ENCODE measurements at places on chromosomes 6 and 20.

GRCh38 chr6:11358904-11359830 lies 126.7 kb upstream of the NEDD9 start:
- peaks cover 65% of the 10 kb centered on the region for H3K4me1 ChIP-seq
- DNase-seq: no peak
- no peaks in the 10 kb centered on the region for H3K27me3 ChIP-seq
- no peaks in the 10 kb centered on the region for H3K36me3 ChIP-seq

GRCh38 chr6:82867946-82868345 lies 197.7 kb downstream of the UBE3D start:
- H3K4me3 ChIP-seq: no peak overlapping the region
- no peak overlapping the region for H3K27ac ChIP-seq
- DNase-seq: no peak
- no peaks in the 10 kb centered on the region for H3K4me1 ChIP-seq

GRCh38 chr6:38067263-38067980 lies 247.9 kb downstream of the ZFAND3 start:
- no peak overlapping the region for H3K4me3 ChIP-seq
- peaks cover 22% of the 10 kb centered on the region for H3K36me3 ChIP-seq
- H3K27me3 ChIP-seq: no peaks in the 10 kb centered on the region

- H3K27ac ChIP-seq: peak overlapping the region; percentile 44
- peaks cover 21% of the 10 kb centered on the region for H3K4me1 ChIP-seq
- no peak for DNase-seq
- no peaks in the 10 kb centered on the region for H3K36me3 ChIP-seq
- no peaks in the 10 kb centered on the region for H3K27me3 ChIP-seq
- H3K4me3 ChIP-seq: no peak overlapping the region
These were observed 24.9 kb upstream of the IER3 start for GRCh38 chr6:30769088-30769852.

GRCh38 chr6:14144678-14145113 lies 27.1 kb downstream of the CD83 start:
- H3K4me3 ChIP-seq: no peak overlapping the region
- no peaks in the 10 kb centered on the region for H3K27me3 ChIP-seq
- H3K36me3 ChIP-seq: no peaks in the 10 kb centered on the region
- DNase-seq: peak; percentile 72

- no peaks in the 10 kb centered on the region for H3K27me3 ChIP-seq
- no peak overlapping the region for H3K27ac ChIP-seq
- H3K4me3 ChIP-seq: no peak overlapping the region
- H3K4me1 ChIP-seq: no peaks in the 10 kb centered on the region
- DNase-seq: no peak
These were observed 156.9 kb downstream of the FAXC start for GRCh38 chr6:99192561-99192960.

DNA sequence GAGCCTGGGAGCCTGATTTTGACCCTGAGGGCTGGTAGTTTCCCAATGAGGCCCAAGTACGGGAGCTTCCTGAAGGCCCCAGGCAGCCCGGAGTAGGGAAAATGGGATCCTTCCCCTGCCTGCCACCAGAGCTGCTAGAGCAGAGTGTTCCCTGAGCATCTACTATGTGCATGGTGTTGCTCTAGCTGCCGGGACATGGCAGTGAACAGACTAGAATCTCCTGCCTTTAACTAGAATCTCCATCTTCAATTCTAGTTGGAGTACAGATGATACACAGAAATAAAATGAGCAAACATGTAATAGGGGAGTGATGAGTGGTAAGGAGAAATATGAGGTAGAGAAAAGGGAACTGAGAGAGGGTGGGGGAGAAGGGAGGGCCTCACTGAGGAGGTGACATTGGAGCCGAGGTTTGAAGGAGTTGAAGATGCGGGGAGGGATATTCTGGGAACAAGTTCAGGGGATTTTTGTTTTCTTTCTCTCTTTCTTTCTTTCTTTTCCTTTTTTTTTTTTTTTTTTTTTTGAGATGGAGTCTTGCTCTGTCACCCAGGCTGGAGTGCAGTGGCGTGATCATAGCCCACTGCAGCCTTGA lies 18.5 kb downstream of the VSTM2L start:
- no peak overlapping the region for H3K4me3 ChIP-seq
- no peaks in the 10 kb centered on the region for H3K36me3 ChIP-seq
- H3K4me1 ChIP-seq: no peaks in the 10 kb centered on the region
- no peak overlapping the region for H3K27ac ChIP-seq
- DNase-seq: no peak
- H3K27me3 ChIP-seq: peaks cover 7% of the 10 kb centered on the region

GRCh38 chr20:49987868-49988690 lies 5.3 kb downstream of the SNAI1 start:
- peak overlapping the region; percentile 83 for H3K27ac ChIP-seq
- no peaks in the 10 kb centered on the region for H3K27me3 ChIP-seq
- peaks cover 37% of the 10 kb centered on the region for H3K4me1 ChIP-seq
- H3K4me3 ChIP-seq: no peak overlapping the region

DNA sequence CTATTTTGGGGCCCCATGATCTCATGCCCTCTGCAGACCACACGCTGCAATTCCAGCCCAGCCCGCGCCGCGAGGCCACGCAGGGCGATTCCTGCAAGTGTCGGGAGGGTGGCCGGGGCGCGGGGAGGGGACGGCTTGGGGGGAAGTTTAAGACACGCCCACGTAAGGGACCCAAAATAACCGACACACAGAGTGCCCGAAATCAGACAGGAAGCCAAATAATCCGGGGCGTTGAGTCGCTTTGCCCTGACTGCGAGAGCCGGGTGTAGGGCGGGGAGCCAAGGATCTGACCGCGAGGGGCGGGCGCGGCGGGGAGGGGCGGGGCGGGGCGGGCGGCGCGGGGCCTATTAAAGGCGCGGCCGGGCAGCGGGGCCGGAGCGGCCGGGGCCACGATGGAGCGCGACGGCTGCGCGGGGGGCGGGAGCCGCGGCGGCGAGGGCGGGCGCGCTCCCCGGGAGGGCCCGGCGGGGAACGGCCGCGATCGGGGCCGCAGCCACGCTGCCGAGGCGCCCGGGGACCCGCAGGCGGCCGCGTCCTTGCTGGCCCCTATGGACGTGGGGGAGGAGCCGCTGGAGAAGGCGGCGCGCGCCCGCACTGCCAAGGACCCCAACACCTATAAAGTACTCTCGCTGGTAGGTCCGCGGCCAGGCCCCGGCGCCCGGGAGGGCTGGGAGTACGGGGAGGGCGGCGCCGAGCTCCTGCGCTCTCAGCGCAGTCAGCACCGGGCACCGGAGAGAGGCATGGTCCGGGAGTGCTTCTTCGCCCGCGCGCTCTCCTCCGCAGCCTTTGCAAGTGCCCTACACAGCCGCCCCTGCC lies at the start of gene ENPP1:
TSS of gene ENPP1 (plus strand) at position 377 of the 816 bp plus-strand sequence. CDS start at position 393, 16 bp downstream.
- peak; percentile 41 for DNase-seq
- H3K27ac ChIP-seq: peak within 1 kb of the TSS; percentile 9
- peaks cover 7% of the 10 kb centered on the region for H3K4me1 ChIP-seq
- H3K27me3 ChIP-seq: no peaks in the 10 kb centered on the region
- H3K36me3 ChIP-seq: no peaks in the 10 kb centered on the region

- H3K36me3 ChIP-seq: peaks cover 9% of the 10 kb centered on the region
- H3K27me3 ChIP-seq: no peaks in the 10 kb centered on the region
- H3K4me1 ChIP-seq: no peaks in the 10 kb centered on the region
- DNase-seq: no peak
- H3K4me3 ChIP-seq: no peak overlapping the region
These were observed 4.1 kb downstream of the HLA-C start for GRCh38 chr6:31267651-31268368.

DNA sequence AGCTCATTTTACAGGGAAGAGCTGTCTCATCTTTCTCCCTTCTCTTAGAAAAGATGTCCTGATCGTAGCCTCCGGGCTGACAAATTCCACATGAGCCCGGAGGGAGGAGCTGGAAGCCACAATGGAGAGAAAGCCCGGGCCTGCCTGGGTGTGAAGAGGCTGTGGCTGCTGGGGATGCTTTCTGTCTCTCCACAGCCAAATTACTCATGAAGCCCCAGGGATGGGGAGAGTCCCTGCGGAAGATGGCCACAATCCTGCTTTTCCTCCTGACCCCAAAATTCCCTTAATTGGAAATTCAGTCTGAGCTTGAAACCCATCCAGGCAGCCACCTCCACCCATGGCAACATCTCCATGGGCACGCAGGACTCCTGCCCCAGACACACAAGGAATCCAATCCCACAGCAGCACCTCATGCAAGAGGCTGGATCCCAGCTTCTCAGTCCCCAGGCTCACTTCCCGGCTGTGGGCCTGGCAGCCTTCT lies 32.4 kb downstream of the JPH2 start:
- H3K27ac ChIP-seq: no peak overlapping the region
- H3K4me3 ChIP-seq: no peak overlapping the region
- H3K4me1 ChIP-seq: no peaks in the 10 kb centered on the region
- DNase-seq: no peak
- no peaks in the 10 kb centered on the region for H3K27me3 ChIP-seq

- DNase-seq: peak; percentile 66
- H3K27ac ChIP-seq: no peak overlapping the region
- no peaks in the 10 kb centered on the region for H3K4me1 ChIP-seq
These were observed 22.0 kb upstream of the VSTM2L start for GRCh38 chr20:37880726-37881591.

DNA sequence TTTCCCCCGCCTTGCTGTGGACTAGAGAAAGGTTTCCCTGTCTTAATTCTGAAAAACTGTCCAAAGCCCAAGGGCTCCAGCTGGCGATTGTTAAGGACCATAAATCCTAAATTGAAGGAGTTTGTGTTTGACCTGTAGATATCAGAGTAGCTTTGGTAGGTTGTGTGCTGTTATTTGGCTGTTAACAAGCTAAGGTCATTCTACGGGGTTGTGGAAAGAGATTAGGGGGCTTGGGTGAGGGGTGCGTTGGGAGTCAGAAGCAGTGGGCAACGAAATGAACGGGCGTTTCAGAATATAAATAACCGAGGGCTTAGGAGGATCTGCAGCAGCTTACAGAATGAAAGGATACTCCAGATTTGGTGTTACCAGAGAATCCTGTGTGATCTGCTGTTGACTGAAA lies 32.6 kb upstream of the BTN3A2 start:
- DNase-seq: no peak
- no peak overlapping the region for H3K27ac ChIP-seq
- no peaks in the 10 kb centered on the region for H3K36me3 ChIP-seq
- no peak overlapping the region for H3K4me3 ChIP-seq

DNA sequence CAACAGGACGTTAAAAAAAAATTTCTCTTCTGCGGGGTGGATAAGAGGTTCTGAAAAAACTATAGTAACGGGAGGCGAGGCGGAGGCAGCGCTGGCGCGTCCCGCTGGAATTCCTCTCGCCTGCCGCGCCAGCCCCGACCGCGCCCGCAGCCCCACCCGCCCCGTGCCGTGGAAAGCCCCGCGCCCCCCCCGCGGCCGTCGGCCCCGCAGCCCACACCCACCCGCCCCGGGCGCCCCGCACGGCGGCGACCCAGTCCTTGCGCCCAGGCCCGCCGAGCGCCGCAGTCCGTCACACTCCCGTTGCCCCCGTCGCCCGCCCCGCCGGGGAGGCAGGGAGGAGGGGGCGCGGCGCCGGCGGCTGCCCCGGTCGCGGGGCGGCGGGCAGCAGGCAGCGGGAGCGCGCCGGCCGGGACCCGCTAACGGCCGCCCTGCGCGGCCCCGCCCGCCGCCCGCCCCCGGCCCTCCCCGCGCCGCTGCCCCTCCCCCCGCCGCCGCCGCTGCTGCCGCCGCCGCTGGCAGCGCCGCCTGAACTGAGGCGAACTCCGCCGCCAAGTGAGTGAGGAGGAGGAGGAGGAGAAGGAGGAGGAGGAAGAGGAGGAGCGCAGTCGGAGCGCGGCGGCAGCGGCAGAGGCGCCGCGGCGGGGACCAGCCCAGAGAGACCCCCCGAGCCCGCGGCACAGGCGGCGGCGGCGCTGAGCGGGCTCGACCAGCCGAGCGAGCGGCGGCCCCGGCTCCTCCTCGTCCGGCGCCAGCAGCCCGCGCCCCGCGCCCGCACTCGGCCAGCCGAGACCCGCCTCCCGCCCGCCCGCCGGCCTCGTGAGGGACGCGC lies at the start of gene QKI:
TSS of gene QKI (plus strand) at position 602 of the 829 bp plus-strand sequence. CDS start 476 bp downstream, outside the sequence.
- H3K27me3 ChIP-seq: no peaks in the 10 kb centered on the region
- peak within 1 kb of the TSS; percentile 66 for H3K4me3 ChIP-seq
- peak within 1 kb of the TSS; percentile 100 for H3K27ac ChIP-seq
- no peaks in the 10 kb centered on the region for H3K36me3 ChIP-seq
- DNase-seq: peak; percentile 96

DNA sequence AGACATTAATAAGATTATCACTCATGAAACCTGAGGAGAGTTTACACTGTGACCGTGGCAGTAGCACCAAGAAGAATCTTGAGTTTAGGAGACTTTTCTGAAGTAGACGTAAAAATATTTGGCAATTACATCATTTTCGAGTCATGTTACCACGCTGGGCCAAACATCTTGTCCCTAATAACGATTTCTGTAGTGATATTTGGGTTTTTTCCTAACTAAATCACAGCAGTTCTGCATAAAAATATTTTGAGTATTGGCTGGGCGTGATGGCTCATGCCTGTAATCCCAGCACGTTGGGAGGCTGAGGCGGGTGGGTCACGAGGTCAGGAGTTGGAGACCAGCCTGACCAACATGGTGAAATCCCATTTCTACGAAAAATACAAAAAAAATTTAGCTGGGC lies 262.4 kb downstream of the PHF3 start:
- H3K27ac ChIP-seq: no peak overlapping the region
- H3K4me3 ChIP-seq: no peak overlapping the region
- no peaks in the 10 kb centered on the region for H3K36me3 ChIP-seq
- no peaks in the 10 kb centered on the region for H3K27me3 ChIP-seq
- no peak for DNase-seq

GRCh38 chr20:4342609-4343008 lies 327.3 kb upstream of the RNF24 start:
- H3K27me3 ChIP-seq: no peaks in the 10 kb centered on the region
- no peak for DNase-seq
- no peaks in the 10 kb centered on the region for H3K4me1 ChIP-seq
- H3K27ac ChIP-seq: no peak overlapping the region
- H3K36me3 ChIP-seq: no peaks in the 10 kb centered on the region

- H3K27ac ChIP-seq: no peak overlapping the region
- no peaks in the 10 kb centered on the region for H3K4me1 ChIP-seq
- H3K36me3 ChIP-seq: no peaks in the 10 kb centered on the region
- no peak for DNase-seq
These were observed 23.2 kb downstream of the CHRNA4 start for GRCh38 chr20:63337786-63338420.

GRCh38 chr6:104771258-104771832 lies 88.4 kb downstream of the HACE1 start:
- H3K4me1 ChIP-seq: no peaks in the 10 kb centered on the region
- H3K27me3 ChIP-seq: no peaks in the 10 kb centered on the region
- no peak overlapping the region for H3K4me3 ChIP-seq
- no peaks in the 10 kb centered on the region for H3K36me3 ChIP-seq
- DNase-seq: no peak

DNA sequence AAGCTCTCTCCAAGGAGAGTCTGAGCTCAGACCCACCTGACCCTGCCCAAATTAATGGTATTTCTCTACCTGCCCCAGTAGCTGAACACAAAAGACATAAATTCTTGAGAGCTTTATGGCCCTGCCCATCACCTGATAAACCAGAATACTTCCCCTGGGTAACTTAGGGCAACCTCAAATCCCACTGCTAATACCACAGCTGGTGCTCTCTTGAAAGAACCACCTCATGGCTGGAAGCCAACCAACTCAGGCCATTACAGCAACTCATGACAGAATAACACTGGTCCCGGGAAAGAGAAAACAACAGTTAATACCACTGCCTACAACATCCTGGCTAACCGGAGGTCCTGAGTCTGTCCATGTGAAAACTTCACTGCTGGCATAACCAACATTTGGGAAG lies 328.6 kb downstream of the NKAIN2 start:
- H3K4me1 ChIP-seq: no peaks in the 10 kb centered on the region
- no peak overlapping the region for H3K27ac ChIP-seq
- H3K4me3 ChIP-seq: no peak overlapping the region
- H3K36me3 ChIP-seq: no peaks in the 10 kb centered on the region
